Stimulated activated CD8-positive, alpha-beta memory T cell treated with anti-CD3 and anti-CD28 coated beads, Interleukin-4, amount 100 ng/mL, for 4 hours (primary cell): ENCODE measurements at places on chromosomes 13 and 19.

DNA sequence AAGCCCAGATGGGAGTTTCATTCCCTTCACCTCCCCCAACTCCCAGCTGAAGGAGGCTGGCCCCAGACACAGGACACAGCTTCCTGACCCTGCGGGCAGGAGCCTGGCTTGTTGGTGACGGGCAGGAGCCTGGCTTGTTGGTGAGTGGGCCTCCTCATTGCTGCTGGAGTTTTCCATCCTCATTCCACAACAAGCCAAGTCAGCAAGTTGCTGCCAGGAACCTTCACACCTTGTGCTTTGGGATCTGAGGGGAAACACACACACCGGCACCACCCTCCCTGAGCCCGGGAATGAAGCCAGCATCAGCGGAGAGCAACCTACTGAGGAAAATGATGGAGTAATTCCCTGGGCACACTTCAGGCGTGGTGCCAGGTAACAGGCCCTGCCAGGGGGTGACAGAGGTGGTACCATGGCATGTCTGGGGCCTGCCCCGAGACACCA lies 74.9 kb downstream of the ALOX5AP start:
- no peak for DNase-seq

DNA sequence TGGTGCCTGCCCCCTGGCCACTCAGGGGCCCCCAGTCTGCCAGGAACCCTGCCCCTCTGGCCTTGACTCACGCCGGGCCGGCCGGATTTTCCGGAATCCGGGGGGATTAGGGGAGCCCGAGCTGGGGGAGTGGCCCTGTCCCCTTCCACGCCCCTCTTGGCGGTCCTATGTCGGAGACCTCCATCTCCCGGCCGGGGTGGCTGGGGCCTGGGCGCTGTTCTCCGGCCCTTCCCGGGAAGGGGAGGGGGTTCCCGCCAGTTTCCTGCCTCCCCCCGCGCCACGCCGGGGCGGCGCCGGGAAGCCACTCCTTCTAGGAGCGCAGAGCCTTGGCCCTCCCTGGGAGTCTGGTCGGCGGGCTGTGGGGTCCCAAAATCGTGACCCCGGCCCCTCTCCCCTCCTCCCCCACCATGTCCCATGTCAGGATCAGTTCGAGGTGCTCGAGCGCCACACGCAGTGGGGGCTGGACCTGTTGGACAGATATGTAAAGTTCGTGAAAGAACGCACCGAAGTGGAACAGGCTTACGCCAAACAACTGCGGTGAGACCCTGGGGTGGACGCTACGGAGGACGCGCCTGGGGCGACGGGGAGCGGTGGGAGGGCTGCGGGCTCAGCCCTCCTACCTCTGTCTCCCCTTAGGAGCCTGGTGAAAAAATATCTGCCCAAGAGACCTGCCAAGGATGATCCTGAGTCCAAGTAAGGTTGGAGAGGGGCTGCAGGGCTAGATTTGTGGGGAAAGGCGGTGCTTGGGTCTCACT lies 1.3 kb downstream of the TRIP10 start:
- no peak for DNase-seq

DNA sequence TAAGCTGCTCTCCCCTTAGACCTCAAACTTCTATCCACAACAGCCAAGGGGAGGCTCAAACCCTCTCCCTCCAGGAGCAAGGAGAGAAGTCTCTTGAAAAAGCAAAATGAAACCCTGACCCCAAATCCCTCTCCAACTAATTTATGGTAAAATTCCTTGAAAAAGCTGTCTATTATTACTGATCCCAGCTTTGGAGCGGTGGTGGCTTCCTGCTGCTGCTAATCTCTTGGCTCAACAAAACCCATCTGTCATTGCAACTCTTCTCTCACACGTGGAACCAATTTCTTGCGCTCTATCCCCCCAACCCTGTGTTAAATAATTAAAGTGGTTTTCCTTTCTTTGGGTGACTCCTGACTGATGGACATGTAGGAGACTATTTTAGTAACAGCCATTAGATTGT lies 64.1 kb upstream of the OXGR1 start:
- no peak for DNase-seq

GRCh38 chr13:47407808-47408207 lies 511.0 kb upstream of the HTR2A start:
- DNase-seq = no peak

GRCh38 chr19:20067943-20068342 lies 9.9 kb upstream of the ZNF90 start:
- DNase-seq = no peak

DNA sequence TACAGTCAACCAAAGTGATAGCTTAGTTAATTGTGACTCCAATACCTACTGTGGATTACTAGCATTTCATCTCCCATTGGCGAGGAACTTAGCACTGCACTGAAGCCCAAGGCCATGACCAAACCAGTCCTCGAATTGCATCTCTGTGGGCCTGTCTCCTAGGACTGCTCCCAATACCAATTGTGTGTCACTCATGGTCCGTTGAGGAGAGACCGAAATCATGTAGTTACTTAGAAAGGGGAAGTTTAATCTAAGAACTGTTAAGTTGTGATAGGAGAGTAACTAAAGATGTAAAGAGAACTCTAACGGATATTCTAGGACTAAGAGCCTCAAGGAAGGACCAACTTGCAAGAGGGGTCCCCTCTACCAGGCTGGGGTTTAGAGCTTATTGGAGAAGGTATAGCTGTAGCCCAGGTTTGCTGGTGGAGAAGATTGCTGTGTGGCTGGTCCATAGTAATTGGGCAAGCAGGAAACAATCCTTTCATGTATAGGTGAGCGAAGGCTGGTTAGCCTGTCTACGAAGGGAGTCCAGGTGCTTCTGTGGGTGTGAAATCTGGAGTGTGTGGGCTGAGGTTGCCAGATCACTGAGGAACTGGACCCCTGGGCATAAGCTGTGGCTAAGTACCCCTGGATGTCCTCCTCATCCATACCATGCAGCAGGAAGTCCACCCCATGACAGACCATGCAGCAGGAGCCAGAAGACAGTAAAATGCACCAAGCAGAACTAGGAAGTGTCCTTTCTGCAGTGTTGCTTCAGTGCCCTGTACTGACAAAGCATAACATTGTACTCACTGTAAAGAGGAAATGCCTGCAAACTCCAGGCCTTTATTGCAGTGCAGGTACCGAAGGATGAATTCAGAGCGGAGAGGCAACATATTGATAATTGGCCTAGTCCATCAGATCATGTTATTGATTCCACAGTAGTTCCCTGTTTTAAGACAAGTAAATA lies 30.8 kb downstream of the DNAJC3 start:
- no peak for DNase-seq

GRCh38 chr19:2207991-2208860 lies 27.9 kb downstream of the PLEKHJ1 start:
- peak; percentile 14 for DNase-seq

- no peak for DNase-seq
These were observed 480.0 kb downstream of the KCTD12 start for GRCh38 chr13:76406243-76406642.

GRCh38 chr19:51341066-51341465 lies 873 bp downstream of the VSIG10L start:
- no peak for DNase-seq

DNA sequence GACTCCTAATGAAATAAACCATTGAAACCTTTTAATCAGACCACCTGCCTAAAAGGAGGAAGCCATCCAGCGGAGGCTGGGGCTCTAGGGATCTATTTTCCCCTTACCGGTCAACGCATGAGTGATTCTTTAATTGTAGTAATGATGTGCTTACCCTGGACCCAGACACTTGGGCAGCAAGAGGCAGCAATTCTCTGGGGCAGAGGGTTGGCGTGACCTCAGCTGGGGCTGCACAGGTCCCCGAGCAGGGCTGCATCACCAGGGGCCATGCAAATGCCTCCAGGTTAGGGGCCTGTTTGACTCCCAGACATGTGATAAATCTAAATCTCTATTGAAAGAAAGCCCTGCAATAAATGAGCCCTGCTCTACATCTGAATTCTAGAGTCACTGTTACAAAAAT lies 194.2 kb upstream of the TSHZ3 start:
- no peak for DNase-seq

DNA sequence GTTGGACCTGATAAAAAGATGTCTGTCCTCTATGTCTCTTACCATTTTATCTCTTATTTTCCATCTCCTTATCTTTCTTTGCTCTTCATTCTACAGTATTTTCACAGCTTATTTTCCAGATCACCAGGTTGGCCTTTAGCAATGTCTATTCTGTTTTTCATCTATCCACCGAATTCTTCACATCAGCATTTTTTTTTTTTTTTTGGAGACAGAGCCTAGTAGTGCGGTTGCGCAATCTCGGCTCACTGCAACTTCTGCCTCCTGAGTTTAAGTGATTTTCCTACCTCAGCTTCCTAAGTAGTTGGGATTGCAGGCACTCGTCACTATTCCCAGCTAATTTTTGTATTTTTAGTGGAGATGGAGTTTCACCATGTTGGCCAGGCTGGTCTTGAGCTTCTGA lies 49.0 kb downstream of the DNAJC15 start:
- DNase-seq = no peak
